IMR-90 (cell line): ENCODE measurements at places on chromosomes 1 and 21.

GRCh38 chr21:33302055-33302454 is 22.7 kb upstream of the IFNAR1 start:
- DNase-seq = no peak
- peaks cover 5% of the 10 kb centered on the region for H3K4me1 ChIP-seq
- H3K4me3 ChIP-seq = no peak overlapping the region
- H3K36me3 ChIP-seq = no peaks in the 10 kb centered on the region
- H3K27me3 ChIP-seq = 0 out of 2 replicates have a peak, but pooled peaks cover 2% of the 10 kb centered on the region
- no peak overlapping the region for H3K27ac ChIP-seq

DNA sequence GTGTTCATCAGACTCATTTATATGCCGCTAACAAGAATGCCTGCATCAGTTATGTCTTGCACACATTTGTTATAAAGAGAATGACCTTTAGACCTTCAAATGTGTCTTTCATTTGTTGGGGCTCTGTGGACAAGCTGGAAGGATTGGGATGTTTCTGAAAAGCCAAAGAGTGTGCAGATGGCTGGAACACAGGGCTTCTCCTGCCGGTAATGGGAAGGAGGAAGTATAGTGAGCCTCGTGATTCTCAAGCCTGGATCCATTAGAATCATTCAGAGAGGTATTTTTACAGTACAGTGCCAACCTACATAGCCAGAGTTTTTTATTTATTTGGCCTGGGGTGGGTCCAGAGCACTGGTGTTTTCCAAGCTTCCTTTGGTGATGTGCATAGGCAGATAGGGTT is 40.6 kb upstream of the ATP1A1 start:
- H3K27me3 ChIP-seq = peaks cover 10% of the 10 kb centered on the region
- no peak overlapping the region for H3K27ac ChIP-seq
- DNase-seq = no peak
- H3K4me3 ChIP-seq = no peak overlapping the region
- no peaks in the 10 kb centered on the region for H3K4me1 ChIP-seq
- H3K36me3 ChIP-seq = no peaks in the 10 kb centered on the region

- no peak overlapping the region for H3K4me3 ChIP-seq
- no peak for DNase-seq
- no peaks in the 10 kb centered on the region; the same call in 1 of the 2 replicates for H3K36me3 ChIP-seq
Measured at GRCh38 chr1:169945181-169945580, 51.5 kb upstream of the SCYL3 start.

- H3K27me3 ChIP-seq = no peaks in the 10 kb centered on the region
- H3K27ac ChIP-seq = no peak overlapping the region
Measured at GRCh38 chr1:102897557-102897956, 210.8 kb downstream of the COL11A1 start.

DNA sequence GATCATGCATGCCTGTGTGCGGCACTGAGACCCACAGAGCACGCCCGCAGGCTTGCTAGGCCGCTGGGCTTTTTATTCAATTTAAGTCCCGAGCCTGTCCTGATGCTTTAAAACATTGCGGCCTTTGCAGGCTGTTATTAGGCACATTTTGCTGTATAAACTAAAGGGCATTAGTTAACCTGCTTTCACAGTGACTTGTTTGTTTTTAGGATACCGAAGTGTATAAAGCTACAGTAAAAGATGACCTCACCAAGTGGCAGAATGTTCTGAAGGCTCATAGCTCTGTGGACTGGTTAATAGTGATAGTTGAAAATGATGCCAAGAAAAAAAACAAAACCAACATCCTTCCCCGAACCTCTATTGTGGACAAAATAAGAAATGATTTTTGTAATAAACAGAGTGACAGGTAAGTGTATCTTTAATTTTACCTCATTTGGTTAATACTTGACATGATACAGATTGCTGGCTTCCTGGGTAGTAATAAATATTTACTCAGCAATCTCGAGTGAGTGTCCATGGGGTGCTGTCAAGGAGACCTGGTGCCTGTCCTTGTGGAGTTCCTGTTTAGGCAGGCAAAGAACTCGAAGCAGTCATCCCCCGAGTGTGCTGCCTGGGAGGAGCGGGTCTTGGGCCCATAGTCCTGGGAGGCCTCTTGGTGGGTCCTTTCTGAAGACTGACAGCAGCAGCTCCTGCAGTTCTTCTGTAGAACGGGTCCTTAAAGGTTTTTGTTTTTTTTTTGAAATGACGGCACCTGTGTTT is 40.1 kb downstream of the TRAPPC10 start:
- no peak overlapping the region for H3K4me3 ChIP-seq
- H3K4me1 ChIP-seq = peaks cover 20% of the 10 kb centered on the region
- peak; percentile 22 for DNase-seq
- peak overlapping the region; percentile 72 for H3K27ac ChIP-seq
- no peaks in the 10 kb centered on the region for H3K27me3 ChIP-seq

DNA sequence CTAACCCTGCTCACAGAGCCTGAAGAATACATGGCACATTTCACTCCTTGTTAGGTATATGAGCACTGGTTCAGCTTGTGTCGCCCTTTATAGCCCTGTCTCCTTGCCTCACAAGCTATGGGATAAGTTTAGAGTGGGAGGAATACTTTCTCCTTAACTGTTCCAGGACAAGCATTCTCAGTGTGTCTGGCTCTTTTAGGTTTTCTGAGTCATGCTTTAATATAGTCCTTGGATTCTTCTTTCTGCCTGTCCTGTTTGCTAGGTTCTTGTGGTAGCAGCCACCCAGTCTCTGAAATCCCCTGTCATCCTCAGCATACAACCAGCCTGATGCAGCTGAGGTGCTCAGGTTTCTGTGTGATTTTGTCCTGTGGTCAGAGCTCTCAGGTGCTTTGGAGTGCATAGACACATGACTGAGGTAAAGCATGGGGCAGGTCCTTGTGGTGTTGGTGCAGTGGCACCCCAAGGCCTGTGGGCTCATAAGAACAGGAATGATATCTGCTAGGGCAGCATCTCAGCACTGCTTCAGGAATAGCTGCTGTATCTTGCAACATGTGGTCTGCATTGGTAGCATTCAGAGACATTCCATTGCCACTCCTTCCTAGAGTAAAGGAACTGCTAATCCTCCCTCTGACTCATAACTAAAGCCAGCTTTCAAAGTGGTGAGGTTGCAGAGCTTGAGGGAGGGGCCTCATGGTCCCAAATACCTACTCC is 14.2 kb upstream of the CASQ2 start:
- H3K27me3 ChIP-seq = peaks cover 2% of the 10 kb centered on the region; the same call in 1 of the 2 replicates
- DNase-seq = peak; percentile 45
- H3K36me3 ChIP-seq = no peaks in the 10 kb centered on the region

DNA sequence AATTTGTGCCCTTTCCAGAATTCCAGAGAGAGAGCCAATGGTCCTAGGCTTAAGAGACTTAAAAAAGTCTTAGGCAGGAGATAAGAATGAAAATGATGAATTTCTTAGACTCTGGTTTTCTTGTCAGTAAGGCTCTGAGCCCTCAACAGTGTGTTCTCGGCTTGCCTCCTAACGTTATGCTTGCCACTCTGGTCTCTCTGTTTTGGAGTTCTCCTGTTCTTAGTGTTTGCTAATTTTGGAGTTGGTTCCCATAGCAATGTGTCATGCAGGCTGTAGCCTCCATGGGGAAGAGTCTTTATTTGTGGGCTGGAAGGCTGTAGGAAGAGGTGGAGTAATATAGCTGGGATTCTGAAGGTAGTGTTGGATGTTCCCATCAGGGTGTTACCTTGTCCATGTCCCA is 19.9 kb downstream of the TBX19 start:
- no peak overlapping the region for H3K27ac ChIP-seq
- peaks cover 5% of the 10 kb centered on the region for H3K4me1 ChIP-seq
- H3K36me3 ChIP-seq = no peaks in the 10 kb centered on the region
- H3K4me3 ChIP-seq = no peak overlapping the region
- no peaks in the 10 kb centered on the region for H3K27me3 ChIP-seq

GRCh38 chr21:42079939-42080787 is 9.0 kb downstream of the UMODL1 start:
- peaks cover 3% of the 10 kb centered on the region; the same call in 1 of the 2 replicates for H3K27me3 ChIP-seq
- H3K4me3 ChIP-seq = no peak overlapping the region
- peak; percentile 11 for DNase-seq
- no peaks in the 10 kb centered on the region for H3K4me1 ChIP-seq
- H3K36me3 ChIP-seq = no peaks in the 10 kb centered on the region

- H3K4me3 ChIP-seq = no peak overlapping the region
- DNase-seq = no peak
- H3K4me1 ChIP-seq = peaks cover 3% of the 10 kb centered on the region; the same call in 1 of the 2 replicates
- H3K36me3 ChIP-seq = peaks cover 7% of the 10 kb centered on the region
Measured at GRCh38 chr1:40422630-40423263, 27.5 kb upstream of the ZFP69B start.

DNA sequence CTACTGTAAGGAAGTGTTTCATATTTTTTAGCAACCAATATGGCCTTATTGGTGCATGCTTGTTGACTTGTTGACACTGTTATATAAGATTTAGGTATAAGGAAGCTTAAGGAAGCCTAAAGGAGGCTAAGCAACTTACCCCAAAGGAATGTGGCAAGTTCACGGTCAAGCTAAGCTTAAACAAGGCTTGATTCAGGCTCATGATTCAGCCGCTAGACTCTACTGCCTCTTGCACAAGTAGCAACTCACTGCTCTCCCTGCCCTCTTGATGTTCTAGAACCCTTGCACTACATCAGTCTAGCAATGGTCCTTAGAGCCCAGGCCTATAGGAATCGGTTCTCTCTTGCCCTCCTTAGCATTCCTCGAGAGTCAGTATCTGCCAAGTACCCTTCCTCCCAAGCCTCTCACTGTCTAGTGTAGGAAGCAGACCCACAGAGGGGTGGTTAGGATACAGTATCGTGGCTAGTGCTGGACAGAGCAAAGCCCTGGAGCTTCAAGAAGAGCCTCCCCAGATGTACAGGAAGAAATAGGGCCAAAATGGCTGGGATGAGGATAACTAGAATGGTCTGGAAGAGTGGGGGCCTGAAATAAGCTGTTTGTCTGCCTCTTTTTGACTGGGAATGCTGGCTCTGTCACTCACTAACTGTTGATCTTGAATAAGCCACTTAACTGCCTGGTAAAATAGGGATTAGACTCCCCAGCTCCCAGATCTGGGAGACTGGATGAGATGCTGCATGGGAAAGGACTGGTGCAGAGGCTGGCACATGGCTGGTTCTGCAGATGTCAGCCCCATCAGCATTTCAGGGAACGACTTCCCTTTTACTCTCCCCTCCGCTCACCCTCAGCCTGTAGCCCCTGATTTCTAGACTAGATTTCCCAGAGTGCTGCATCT is 122.2 kb downstream of the NAV1 start:
- peak; percentile 50 for DNase-seq
- H3K4me3 ChIP-seq = no peak overlapping the region
- no peak overlapping the region for H3K27ac ChIP-seq
- H3K4me1 ChIP-seq = peaks cover 16% of the 10 kb centered on the region; the same call in 1 of the 2 replicates
- no peaks in the 10 kb centered on the region for H3K27me3 ChIP-seq

- peaks cover 15% of the 10 kb centered on the region for H3K4me1 ChIP-seq
- H3K36me3 ChIP-seq = peaks cover 19% of the 10 kb centered on the region
- H3K27ac ChIP-seq = peak overlapping the region; percentile 21
- peak; percentile 79 for DNase-seq
- no peaks in the 10 kb centered on the region for H3K27me3 ChIP-seq
Measured at GRCh38 chr1:15966081-15966955, 9.6 kb downstream of the ZBTB17 start.

GRCh38 chr1:218739426-218739825 is 394.3 kb downstream of the TGFB2 start:
- no peak overlapping the region for H3K27ac ChIP-seq
- no peaks in the 10 kb centered on the region for H3K27me3 ChIP-seq
- peak; percentile 58 for DNase-seq
- H3K36me3 ChIP-seq = no peaks in the 10 kb centered on the region
- H3K4me3 ChIP-seq = no peak overlapping the region

DNA sequence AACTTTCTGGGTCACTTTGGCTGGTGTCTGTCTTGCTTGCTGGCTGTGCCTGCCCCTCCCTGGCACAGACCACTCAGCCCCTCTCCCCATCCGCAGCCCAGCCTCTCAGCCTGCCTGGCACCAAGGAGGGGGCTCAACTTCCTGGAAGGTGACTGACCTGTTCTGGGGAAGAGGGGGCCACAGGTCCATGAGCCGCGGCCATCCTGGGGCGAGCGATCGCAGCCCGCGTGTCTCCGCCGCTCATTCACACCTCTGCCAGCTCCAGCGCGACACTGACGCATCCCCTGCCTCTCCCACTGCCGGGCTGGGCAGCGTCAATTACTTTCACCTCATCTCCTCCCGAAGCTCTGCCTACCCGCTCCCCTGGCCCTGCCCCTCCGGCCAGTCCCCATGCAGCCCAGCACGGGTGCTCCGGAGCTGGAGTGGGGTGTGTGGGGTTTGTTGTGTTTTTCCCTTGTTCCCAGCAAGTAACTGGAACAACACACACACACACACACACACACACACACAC is 14.3 kb downstream of the SLC6A9 start:
- H3K27ac ChIP-seq = no peak overlapping the region
- H3K36me3 ChIP-seq = peaks cover 12% of the 10 kb centered on the region; the same call in 1 of the 2 replicates
- H3K4me3 ChIP-seq = no peak overlapping the region
- no peaks in the 10 kb centered on the region for H3K27me3 ChIP-seq
- DNase-seq = no peak

- H3K4me1 ChIP-seq = no peaks in the 10 kb centered on the region
- DNase-seq = no peak
- no peak overlapping the region for H3K4me3 ChIP-seq
- H3K36me3 ChIP-seq = no peaks in the 10 kb centered on the region
Measured at GRCh38 chr1:152018537-152018936, 18.3 kb downstream of the S100A11 start.

- no peak overlapping the region for H3K4me3 ChIP-seq
- DNase-seq = no peak
- H3K27me3 ChIP-seq = peaks cover 9% of the 10 kb centered on the region
- no peak overlapping the region for H3K27ac ChIP-seq
Measured at GRCh38 chr1:148362216-148362611, 120.9 kb downstream of the PPIAL4G start.

DNA sequence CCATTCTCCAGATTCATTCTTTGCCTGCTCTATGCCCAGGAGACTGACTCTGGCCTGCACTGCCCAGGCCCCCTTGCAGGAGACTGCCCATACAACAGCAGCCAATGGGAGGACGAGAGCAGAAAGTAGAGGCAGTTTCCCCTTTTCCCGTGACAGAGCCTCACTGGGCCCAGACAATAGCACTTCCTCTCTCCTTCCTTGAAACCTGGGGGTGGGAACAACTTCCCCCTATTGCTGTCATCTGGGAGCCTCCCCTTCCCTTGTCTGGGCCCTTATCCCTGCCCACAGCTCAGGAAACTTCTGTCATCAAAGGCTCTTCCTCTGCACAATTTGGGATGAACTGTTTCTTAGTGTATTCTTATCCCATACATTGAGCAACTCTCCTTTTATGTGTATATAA is 60.8 kb upstream of the KCNJ15 start:
- peaks cover 1% of the 10 kb centered on the region for H3K27me3 ChIP-seq
- no peak overlapping the region for H3K4me3 ChIP-seq
- H3K4me1 ChIP-seq = no peaks in the 10 kb centered on the region
- no peaks in the 10 kb centered on the region for H3K36me3 ChIP-seq
- no peak overlapping the region for H3K27ac ChIP-seq

GRCh38 chr1:81190003-81190402 is 610.7 kb upstream of the ADGRL2 start:
- H3K27ac ChIP-seq = no peak overlapping the region
- no peaks in the 10 kb centered on the region for H3K4me1 ChIP-seq
- no peaks in the 10 kb centered on the region for H3K27me3 ChIP-seq

GRCh38 chr1:2409745-2410144 is 2.6 kb downstream of the PEX10 start:
- no peak overlapping the region for H3K27ac ChIP-seq
- peaks cover 35% of the 10 kb centered on the region for H3K36me3 ChIP-seq
- peaks cover 20% of the 10 kb centered on the region for H3K4me1 ChIP-seq
- no peaks in the 10 kb centered on the region for H3K27me3 ChIP-seq
- DNase-seq = no peak
